ENCODE measurements at places on chromosomes 3 and 15.

DNA sequence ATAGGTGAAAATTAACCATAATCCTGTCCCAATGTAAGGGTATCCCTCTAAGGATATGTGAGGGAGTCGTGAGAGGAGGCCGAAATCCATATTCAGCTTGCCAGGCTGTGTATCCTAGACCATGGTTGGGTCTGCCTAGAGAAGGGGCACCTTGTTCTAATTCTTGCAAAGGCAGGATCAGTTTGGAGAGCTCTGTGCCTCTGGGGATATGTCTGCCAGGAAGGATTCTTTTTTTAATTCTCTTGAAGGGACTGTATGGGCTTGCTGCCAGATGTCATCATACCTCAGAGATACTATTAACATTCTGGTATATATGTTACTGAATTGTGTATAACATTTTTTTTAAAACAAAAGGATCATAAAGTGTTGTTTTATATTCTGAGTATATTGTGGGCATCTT lies 2.4 kb downstream of the ATP1B3 start:
- DNase-seq: no peak

GRCh38 chr15:75732809-75733451 lies 20.3 kb upstream of the CSPG4 start:
- DNase-seq: no peak

DNA sequence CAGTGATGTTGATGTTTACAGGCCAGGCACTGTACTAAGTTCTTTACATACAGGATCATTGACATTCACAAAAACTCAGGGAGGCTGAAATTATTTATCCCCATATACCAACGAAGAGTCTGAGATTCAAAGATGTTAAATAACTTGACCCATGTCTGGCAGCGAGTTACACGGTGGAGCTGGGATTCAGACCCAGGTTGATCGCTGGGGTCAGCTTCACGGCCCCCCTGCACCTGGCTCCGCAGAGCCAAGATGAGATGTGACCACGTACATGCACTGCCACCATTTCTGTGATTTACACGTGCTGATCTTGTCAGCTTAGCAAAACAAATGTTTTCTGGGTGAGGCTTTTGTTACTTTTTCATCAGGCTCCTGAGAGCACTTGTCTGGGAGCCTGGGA lies 109.8 kb downstream of the EEFSEC start:
- DNase-seq: no peak

DNA sequence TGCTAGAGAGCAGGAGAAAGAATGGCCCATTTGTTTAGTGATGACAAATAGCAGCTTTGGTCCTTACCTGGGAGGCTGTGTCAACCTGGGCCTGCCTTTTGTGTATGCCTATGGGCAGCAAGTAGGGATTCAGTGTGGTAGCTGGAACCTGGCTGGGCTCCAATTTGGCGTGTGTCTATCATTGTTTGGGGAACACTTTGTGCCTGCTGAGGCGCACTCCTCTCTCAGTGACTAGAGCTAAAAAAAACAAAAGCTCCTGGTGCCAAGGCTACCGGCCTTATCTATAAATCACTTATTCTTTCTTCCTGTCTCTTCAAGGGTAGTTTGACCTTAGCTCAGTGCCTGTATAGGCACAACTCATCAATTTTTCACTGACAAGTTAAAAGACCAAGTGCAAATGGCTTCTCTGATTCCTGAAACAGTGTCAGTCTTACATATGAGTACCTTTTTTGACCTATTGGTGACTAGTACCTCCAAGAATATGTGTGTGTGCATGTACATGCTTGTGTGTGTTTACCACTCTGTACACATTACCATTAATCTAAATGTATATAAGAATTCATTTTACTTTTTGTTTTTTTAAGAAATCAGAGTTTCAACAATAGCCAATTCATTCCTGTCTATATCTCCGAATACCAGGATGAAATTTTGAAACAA lies 54.6 kb downstream of the GMNC start:
- DNase-seq: no peak

GRCh38 chr15:68387381-68388143 lies 44.4 kb downstream of the ITGA11 start:
- DNase-seq: no peak

GRCh38 chr3:138196023-138196422 lies 8.9 kb downstream of the ARMC8 start:
- DNase-seq: no peak

- DNase-seq: no peak
These were observed 363 bp downstream of the GTF2E1 start for GRCh38 chr3:120742849-120743365.

DNA sequence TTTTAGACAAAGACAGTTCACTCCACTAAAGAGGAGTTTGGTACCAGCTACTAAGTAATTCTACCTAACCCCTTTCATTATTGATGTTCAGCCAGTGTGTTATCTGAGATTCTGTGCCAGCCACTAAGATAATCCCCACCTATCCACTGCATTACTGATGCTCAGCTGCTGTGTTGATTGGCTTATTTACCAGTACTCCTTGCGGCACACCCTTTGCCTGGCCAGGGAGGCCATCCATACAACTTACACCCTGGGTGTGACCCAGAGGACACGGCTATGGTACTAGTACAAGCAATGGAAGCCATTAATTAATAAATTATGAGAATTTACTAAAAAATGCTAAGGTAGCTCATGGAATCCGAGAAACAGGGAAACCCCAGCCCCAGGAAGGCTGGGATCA lies 290.7 kb upstream of the CTNNB1 start:
- no peak for DNase-seq

- no peak for DNase-seq
These were observed 384.4 kb downstream of the OCA2 start for GRCh38 chr15:27714675-27715074.

- no peak for DNase-seq
These were observed 396.2 kb upstream of the NAALADL2 start for GRCh38 chr3:174462916-174463315.

GRCh38 chr3:171396048-171396447 lies 64.2 kb downstream of the TNIK start:
- DNase-seq: no peak

All from retinal pigment epithelial cell (primary cell).